ENCODE measurements at places on chromosomes 7 and 10.

DNA sequence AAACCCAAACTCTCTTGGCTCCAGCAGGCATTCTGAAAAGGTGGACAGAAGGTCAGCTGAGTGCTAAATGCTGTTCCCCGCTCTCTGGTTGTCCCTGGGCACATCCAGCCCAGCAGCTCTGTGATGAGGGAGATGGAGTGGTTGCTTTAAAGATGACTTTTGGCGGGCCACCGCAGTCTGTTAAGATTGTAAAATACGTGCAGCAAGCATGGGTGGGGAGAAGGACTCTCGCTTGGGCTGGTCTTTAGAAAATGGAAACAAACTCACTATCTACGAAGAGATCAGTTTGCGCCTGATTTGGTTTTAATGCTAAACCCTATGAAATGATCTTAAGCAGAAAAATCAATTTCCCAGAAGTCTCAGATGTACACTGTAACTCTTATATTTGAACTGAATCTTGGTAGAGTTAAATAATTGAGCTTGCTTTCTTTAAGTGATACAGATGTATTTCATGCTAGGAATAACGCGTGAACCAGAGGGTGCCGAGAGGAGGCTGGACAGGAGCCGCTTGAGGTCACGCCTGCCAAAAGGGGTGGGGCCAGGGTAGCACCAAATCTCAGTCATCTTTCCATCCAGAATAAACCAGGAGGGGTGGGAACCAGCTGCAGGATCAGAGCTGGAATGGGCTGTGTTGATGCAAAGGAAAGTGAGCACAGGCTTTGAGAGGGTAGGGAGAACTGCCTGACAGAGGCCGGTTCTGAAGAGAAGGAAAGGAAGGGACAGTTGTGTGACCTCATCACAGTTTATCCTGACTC is 170.2 kb upstream of the MKI67 start:
- H3K4me1 ChIP-seq: peaks cover 1% of the 10 kb centered on the region
- H3K27ac ChIP-seq: no peak overlapping the region
- H3K27me3 ChIP-seq: peaks cover 2% of the 10 kb centered on the region
- no peak for DNase-seq

DNA sequence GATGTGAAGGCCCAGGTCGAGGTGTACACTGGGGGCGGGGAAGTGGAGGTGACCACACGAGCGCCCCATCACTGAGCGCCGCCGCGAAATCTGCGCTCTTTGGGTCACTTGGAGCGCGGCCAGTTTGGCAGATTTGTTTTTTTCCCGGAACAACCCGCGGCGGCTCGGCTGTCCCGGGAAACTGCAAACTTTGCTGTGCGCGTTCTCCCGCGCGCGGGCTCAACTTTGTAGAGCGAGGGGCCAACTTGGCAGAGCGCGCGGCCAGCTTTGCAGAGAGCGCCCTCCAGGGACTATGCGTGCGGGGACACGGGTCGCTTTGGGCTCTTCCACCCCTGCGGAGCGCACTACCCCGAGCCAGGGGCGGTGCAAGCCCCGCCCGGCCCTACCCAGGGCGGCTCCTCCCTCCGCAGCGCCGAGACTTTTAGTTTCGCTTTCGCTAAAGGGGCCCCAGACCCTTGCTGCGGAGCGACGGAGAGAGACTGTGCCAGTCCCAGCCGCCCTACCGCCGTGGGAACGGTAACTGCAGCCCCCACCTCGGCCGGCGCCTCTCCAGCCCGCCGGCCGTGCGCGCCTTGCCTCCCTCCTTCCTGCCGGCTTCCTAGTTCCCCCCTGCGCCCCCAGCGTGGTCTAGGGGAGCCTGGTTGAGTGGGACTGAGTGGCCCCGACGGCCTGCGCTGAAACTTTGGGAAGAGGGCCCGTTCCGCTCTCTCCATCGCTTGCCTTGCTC is at the start of gene CASP7:
CASP7 (plus strand) TSS at position 450 of the 727 bp plus-strand sequence. CDS start 17,582 bp downstream, outside the sequence.
- no peaks in the 10 kb centered on the region for H3K4me1 ChIP-seq
- H3K27ac ChIP-seq: no peak within 1 kb of the TSS
- peak; percentile 57 for DNase-seq
- peak within 1 kb of the TSS; percentile 80 for H3K4me3 ChIP-seq

GRCh38 chr7:69994218-69994617 is 395.9 kb downstream of the AUTS2 start:
- no peak overlapping the region for H3K27ac ChIP-seq
- no peaks in the 10 kb centered on the region for H3K36me3 ChIP-seq
- H3K27me3 ChIP-seq: peaks cover 1% of the 10 kb centered on the region
- H3K4me1 ChIP-seq: peaks cover 25% of the 10 kb centered on the region
- no peak for DNase-seq

- peaks cover 7% of the 10 kb centered on the region for H3K27me3 ChIP-seq
- DNase-seq: peak; percentile 41
- peak overlapping the region; percentile 95 for H3K27ac ChIP-seq
- peak overlapping the region; percentile 80 for H3K4me3 ChIP-seq
- no peaks in the 10 kb centered on the region for H3K36me3 ChIP-seq
- H3K4me1 ChIP-seq: peaks cover 36% of the 10 kb centered on the region
These were observed 35.2 kb downstream of the GBF1 start for GRCh38 chr10:102280397-102281101.

Data from glutamatergic neuron (in vitro differentiated cells).